ENCODE measurements at places on chromosomes 6 and 20.

GRCh38 chr6:36656441-36656840 is 22.1 kb upstream of the CDKN1A start:
- no peak for DNase-seq

DNA sequence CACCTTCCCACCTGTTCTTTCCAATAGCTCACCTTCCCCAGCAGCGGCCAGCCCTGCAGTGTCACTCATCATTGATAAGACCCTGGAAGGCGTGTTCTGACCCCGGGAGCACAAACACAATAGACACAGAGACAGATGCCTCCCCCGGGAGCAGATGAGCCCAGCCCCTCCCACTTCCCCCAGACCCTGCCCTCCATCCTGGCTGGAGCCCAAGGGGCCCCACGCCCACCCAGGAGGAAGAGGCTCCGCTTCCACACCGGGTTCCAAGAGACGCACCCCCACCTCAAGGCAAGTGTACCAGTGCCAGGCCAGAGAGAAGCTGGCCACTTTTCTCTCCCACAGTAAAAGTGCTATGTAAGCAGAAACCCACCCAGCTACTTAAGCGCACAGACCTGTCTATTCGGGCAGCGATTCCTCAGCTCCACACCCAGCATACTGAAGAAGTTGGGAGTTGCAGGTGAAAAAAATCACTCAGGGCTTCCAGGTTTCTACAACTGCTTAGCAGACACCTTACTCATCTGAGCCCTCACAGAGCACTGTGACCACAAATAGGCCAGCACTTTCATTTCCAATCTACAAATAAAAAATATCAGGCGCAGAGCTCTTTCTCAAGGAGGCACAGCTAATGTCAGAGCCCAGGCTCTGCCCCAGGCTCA is 93.4 kb upstream of the NXT1 start:
- no peak for DNase-seq

DNA sequence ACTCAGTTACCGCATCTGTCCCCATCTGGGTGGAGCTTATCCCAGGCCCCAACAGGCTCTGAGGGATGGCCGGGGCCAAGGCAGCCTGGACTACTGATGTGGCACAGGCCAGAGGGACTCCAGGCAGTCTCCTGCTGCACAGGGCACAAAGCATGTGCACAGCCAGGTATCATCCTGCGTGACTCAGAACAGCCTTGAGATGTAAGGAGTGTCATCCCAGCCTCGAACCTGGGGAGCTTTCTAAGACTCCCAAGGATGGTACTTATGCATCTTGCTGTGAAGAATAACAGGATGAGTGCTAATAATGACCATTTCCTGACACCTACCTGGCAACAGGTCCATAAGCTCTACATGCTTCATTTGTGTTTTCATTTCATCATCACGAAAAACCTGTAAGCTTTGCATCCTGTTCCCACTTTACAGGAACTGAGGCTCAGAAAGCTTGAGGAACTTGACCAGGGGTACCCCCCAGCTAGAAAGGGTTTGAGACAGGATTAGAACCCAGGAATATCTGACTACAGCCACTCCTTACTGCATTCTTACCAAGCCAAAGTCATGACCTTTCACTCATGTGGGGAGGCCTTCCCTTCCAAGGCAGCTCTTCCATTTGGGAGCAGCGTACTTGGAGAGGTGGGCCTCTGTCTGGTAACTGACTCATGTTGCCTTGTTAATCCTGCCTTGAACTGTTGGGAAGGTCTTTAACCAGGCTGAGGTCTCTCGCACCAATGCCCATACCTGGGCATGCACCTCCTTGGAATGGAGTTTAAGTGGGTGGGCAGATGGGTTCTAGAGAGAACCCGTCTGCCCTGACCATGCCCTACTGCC is 1.9 kb downstream of the TRIB3 start:
- DNase-seq: no peak

DNA sequence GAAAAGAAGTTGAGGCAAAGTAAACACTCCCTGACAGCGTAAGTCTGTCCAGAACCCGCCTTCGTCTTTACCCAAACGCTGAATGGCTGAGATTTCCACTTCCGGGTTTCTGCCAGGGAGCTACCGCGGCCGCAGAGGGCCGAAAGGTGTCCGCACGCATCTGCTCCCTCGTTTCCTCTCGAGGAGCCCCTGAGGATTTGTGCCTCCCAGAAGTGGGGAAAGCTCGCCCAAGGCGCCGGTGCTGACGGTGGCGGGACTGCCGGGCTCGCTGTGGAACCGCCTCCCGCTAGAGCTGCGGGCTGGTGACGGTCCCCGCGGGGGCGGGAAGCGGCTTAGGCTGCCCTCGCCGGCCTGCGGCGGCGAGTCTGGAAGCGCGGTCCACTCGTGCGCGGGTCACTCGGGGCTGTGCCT is 1760.2 kb upstream of the DEFB115 start:
- DNase-seq: no peak

DNA sequence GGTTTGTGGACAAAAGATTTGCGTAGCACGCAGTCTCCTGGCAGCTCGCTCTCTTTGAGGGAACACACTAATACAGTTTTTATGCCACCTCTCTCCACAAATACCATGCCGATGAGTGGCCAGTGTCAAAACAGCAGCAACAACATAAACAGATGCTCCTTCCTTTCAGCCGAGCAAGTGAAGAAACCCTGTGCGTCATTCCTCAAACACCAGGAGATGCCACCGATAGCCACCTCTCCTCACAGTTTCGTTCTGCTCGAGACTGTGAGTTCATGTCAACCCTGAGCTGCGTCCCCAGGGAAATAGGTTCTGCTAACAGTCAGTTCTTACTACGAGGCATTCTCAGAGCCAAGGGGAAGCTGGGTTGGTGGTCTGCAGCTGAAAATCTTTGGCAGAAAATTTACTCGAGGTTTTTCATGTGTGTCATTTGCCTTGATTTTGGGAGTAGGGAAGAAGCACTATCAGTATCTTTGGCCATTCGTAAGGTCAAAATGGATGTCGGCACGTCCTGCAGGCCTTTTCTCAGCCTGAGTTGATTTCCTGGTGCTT is 59.9 kb downstream of the EYA2 start:
- DNase-seq: no peak

- DNase-seq: no peak
Observed at GRCh38 chr20:8809107-8809953, 259.6 kb upstream of the PLCB4 start.

DNA sequence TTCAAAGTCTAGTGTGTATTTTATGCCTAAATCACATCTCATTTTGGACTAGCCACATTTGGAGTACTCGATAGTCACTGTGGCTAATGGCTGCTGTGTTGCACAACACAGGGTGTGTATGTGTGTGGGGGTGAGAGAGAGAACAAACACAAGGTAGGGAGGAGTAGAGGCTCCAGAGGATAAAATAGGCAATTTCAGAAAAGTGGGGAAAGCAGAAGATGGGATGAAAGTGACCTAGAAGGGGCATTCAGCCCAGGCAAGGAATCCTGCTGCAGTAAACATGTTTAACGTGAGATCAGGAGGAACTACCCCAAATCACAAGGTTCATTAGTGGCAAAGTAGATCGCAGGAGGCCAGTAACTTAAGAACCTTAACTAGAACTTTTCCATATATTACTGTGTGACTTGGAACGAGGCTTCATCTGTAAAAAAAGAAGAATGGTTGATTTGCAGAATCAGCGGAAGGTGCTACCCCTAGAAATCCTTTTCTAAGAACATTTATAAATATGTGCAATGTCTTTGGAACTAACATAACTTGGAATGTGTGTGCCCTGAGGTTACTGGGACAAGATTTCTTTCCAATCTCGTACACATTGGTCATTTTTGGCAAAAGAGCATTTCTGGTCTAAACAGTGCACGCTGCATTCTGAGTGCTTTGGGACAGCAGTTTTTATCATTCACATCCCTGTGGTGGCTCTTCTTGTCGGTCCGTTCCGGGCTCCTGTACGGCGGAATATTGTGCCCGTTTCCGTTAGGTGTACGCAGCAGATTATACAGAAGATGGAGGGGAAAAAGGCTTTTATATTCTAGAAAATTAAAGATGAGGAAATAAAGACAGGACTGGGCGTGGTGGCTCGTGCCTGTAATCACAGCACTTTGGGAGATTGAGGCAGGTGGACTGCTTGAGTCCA is 2.6 kb downstream of the DUSP22 start:
- DNase-seq: no peak

DNA sequence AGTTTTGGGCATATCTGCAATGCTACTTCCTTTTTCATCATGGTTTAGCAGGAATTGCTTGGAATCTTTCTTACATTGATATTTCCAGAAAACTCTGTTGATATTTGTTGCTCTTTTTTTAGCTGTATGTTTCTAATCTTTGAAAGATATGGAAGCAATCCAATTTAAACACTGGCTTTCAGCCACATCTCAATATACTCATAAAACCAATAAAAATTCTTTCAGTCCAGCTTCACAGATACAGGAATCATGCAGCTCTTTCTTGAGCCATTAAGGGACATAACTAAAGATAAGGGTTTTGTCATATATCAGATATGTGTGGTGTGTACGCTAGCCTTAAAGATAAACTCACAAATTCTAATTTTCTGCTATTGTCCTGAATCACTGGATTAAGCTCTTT is 47.4 kb downstream of the PKIB start:
- no peak for DNase-seq

- DNase-seq: no peak
Observed at GRCh38 chr6:121612927-121613326, 177.5 kb downstream of the GJA1 start.

DNA sequence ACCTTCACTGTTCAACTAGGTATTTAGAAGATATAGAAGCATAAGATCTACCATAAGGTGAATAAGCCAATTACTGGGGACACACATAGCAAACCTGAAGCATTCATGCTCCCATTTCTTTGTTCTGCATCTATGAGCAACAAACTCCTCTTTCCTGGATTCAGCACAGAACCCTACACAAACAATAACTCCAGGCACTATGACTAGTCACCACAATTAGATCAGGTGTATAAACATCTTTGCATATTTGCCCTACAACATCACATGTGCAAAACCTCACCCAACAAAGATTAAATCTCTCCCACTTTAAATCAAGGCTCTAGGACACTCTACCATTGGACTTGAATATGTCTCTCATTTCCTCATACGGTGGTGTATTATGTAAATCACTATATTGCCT is 652.3 kb downstream of the EPHA7 start:
- no peak for DNase-seq

GRCh38 chr6:16204653-16205376 is 33.6 kb upstream of the GMPR start:
- DNase-seq: no peak

DNA sequence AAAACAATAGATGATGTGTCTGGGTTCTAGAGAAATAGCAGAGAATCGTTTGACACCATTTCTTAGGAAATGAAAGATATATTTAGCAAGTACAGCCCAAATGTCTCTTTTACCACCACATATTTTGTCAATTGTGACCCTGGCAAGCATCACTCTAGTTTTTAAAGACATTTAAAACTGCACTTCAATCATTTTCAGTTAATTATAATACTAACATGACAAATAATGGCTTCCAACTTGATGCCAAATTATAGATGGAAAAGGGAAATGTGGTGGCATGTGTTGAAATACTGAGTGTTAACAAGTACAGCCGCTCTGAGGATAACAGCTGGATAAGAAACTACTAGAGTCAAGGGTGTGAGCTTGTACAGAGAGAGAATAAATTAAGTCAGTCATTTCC is 648.9 kb downstream of the FRK start:
- no peak for DNase-seq
